MV-4-11 (cell line): ENCODE measurements at places on chromosomes 3 and 15.

- DNase-seq = peak; percentile 72
These were observed 24.1 kb upstream of the MINAR1 start for GRCh38 chr15:79408041-79408440.

GRCh38 chr3:151431940-151432339 is 28.9 kb downstream of the IGSF10 start:
- DNase-seq = peak; percentile 16

- DNase-seq = no peak
These were observed 51.0 kb downstream of the PLCL2 start for GRCh38 chr3:16935781-16936180.

- DNase-seq = peak; percentile 58
These were observed 81.7 kb downstream of the LRTM1 start for GRCh38 chr3:54846119-54846518.

GRCh38 chr3:11626084-11626463 is 17.6 kb downstream of the VGLL4 start:
- no peak for DNase-seq
